ENCODE measurements at places on chromosomes 3 and 15.
A peak's percentile ranks its signal among the peaks of the same experiment; 100 is the strongest.

DNA sequence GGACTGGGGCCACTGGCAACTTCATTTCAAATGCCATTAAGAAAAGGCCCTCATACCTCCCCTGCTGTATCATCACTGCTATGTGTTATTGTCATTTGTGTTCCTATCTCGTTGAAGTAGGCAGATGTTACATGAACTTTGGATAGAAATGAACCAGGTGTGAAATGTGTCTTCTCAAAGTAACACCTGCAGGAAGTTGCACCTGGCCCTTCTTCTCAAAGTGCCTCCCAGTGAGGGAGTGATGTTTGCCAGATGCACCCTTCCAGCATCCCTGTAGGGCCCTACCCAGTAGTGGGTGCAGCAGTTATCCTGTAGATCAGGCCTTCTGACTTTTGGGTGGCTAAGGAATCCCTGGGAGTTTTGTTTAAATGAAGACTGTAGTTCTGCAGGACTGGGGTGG lies 197.7 kb upstream of the CTNNB1 start:
- DNase-seq = no peak

- DNase-seq = no peak
Measured at GRCh38 chr3:128781164-128781563, 55.2 kb downstream of the RAB7A start.

DNA sequence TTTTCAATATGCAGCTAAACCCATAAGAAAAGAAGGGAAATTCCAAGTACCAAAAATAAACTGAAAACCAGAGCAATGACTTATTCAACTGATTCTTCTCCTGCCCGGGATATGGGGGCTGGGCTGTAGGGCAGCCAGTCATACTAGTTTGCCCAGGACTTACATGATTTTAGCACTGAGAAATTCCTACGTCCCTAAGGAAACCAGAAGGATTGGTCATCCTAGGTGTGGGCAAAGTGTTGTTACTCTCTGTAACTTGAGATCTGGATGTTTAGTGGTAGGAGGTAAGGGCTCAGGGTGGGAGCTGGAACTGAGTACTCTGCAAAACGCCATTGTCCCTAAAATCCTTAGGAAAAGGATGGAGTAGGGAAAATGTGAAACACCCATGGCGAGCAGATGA lies 1.2 kb upstream of the DAZL start:
- DNase-seq = no peak

- no peak for DNase-seq
Measured at GRCh38 chr15:43134157-43134635, 810 bp downstream of the TMEM62 start.

DNA sequence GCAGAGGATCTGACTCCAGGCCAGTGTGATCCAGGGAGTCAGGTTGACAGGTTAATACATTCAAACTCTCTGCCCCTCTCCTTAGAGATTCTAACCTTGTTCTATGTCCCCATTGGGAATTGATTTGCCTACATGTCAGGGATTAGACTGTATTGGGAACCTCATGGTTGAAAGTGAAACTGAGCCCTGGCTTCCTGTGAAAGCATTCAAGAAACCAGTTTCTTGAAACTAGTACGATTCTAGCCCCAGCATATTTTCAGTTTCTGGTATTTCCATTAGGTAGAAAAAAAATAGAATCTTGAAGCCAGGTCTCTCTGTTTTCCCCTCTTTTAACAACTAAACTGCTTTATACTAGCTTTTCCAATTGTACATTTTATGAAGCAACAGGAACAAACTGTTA lies 140.4 kb upstream of the ABI3BP start:
- no peak for DNase-seq

- no peak for DNase-seq
Measured at GRCh38 chr15:71109905-71110304, 5.4 kb upstream of the THSD4 start.

GRCh38 chr15:31080591-31081014 lies 20.9 kb downstream of the TRPM1 start:
- DNase-seq = no peak

GRCh38 chr3:123071146-123071545 lies 4.3 kb downstream of the PDIA5 start:
- no peak for DNase-seq

DNA sequence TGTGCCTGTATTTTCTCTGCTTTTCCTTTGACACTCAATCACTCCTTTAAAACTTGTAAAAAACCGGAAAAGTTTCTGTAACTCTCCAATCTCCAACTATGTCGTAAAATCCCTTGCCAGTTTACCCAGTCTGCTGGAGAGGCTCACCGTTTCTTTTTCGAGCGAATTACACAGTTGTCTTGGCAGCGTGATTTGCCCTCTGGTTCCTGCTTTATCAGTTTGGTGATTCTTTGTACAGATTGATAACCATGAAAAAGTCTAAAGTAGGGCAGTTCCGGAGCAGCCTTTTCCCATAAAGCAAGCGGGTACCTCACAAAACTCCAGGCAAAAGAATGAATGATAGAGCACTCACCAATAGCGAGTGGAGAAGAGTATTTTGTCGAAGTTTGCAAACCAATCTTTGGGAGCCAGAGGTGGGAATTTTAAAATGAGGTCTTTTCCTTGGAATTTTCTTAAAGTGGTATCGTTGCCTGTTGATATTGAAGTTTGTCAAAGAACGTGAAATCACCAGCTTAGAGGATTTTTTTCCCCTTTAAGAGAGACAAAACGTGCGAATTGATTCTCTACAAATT lies at the start of gene TTC23:
Gene TTC23, minus strand, starts transcription at position 312 of the 572 bp plus-strand sequence. CDS start 20,869 bp downstream, outside the sequence.
- DNase-seq = peak; percentile 74

DNA sequence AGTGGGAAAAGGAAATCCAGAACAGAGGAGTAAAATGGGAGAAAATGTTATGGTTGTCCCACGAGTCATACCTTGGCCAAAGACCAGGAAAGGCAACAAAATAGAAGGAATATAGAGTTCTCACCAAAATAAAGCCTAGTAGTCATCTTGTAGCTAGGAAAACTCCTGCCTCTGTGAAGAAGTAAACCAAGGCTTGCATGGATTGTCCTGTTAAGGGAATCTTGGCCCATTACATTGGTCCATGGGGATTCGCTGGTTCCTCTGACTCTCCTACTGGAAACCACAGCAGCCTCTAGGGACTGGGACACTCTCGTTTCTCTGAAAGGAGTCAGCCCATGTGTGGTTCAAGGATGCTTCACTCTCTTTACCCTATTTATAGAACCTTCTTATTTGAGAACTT lies 62.9 kb upstream of the FNDC3B start:
- no peak for DNase-seq

GRCh38 chr15:85415783-85416182 lies 35.4 kb downstream of the AKAP13 start:
- no peak for DNase-seq

GRCh38 chr3:42194943-42195510 lies 71.0 kb downstream of the CCK start:
- DNase-seq = no peak

DNA sequence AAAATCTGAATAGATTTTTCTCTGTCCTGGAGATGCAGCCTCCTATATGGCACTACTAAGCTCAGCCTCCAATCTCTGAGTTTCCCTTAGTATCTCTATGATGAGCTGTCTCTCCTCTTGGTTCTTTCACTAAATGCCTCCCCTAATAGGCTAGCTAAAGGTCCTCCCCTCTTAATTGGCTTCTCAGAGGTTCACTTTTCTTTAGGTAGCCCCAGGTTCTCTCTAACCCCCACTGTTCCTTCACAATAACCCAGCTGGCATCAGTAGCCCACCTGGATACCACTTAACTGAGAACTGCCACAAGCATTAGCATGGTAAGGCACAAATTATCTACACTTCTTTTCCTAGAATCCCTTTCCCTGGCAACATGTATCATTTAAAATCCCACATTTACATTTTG lies 523.2 kb downstream of the IGSF11 start:
- DNase-seq = no peak

DNA sequence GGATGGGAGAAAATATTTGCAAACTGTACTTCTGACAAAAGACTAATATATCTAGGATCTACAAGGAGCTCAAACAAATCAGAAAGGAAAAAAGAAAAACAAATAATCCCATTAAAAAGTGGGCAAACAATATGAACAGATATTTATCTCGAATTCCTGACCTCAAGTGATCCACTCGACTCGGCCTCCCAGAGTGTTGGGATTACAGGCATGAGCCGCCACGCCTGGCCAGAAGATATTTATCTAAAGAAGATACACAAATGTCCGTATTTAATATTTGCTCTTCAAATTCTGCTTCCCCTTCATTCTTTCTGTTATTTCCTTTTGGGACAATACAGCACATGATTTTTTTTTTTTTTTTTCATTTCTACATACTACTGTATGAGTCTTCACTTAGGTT lies 151.7 kb upstream of the GRM7 start:
- no peak for DNase-seq

DNA sequence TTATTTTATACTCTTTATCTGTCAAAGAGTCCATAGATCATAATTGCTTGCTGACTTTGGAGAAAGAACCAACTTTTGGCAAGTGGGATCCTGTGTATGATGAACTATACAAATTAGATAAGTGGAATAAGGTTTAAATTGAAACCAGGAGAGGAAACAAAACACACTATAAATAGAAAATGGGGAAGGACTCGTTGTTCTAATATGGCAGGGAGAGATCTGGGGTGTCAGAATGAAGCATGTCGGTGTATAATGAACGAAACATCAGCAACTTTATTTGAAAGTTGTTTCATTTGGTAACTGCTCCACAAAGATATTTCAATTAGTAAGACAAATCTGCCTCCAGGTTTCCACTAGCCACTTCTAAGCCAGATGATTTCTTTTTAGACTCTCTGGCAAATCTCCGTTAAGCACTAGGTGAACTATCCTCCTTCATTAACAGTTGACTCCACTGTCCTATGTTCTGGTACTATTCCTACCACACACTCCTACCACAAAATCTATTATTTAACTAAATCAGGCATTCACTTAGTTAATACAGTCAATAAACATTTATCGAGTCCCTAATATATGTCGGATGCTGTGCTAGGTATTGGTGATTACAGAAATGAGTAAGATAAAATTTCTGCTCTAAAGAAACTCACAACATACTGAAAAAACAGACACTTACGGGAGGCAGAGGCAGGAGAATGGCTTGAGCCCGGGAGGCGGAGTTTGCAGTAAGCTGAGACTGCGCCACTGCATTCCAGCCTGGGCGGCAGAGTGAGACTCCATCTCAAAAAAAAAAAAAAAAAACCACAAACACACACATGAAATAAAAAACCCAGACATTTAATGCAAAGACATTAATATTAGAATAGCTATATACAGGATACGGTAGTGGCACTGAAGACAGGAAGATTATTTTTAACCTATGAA lies 20.1 kb downstream of the SLC15A2 start:
- DNase-seq = no peak

DNA sequence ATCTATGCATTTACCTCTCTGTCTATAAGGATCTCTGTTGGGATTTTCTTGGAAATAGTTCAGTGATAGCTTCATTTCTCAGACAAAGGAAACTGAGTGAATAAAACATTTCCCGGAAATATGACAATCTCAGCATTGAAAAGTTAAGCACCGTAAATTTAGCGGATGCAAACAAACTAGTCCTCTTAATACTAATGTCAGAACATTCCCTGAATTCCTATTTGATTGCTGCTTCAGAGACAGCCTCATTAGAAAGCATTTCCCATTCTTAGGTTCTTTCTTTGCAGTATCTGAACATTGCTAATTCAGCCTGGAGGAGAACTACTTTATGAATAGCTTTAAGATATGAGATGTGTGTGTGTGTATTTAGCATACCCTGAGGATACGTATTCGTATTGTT lies 101.3 kb downstream of the NR2F2 start:
- DNase-seq = no peak

DNA sequence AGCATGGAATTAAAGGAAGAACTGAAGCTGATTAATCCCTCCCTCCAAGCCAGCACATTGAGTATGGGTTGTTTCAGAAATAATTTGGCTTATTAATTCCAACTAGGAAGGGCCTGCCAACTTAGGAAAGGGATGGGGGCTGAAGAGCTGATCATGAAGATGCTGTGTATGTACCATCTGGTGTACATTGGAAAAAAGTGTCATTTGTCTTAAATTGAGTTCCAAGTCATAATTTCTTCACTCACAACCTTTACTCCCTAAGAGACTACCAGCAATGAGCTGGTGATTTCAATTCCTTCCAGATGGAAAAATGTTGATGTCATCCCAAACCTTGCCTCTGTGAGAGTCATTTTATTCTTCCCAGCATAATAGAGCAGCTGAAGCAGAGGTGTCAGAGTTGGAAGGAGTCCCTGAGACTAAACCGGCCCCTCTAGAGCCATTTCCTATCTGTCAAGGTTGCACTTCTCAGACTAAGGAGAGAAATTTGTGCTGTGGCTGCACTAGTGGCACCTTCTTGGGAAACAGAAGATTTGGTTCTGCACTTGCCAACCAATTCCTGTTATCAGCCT lies 79.4 kb downstream of the GTPBP8 start:
- DNase-seq = peak; percentile 79

DNA sequence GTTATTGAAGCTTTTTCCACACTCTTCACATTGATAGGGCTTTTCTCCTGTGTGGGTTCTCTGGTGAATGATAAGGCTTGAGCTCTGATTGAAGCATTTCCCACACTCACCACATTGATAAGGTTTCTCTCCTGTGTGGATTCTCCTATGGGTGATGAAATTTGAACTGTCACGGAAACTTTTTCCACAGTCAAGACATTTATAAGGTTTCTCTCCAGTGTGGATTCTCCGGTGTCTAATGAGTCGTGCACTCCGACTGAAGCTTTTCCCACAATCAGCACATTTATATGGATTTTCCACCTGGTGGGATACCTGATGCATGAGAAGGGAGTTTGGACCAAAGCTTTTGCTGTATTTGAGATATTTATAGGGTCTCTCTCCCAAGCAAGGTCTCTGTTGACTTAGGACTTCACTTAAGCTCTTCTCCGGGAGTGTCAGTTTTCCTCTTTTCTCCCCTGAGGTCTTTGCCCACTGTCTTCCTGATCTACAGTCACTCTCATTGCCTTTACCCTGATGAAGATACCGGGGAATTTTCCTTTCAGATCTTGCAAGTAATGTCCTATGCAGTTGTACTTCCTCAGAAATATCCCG lies 9.4 kb downstream of the ZSCAN29 start:
- no peak for DNase-seq

DNA sequence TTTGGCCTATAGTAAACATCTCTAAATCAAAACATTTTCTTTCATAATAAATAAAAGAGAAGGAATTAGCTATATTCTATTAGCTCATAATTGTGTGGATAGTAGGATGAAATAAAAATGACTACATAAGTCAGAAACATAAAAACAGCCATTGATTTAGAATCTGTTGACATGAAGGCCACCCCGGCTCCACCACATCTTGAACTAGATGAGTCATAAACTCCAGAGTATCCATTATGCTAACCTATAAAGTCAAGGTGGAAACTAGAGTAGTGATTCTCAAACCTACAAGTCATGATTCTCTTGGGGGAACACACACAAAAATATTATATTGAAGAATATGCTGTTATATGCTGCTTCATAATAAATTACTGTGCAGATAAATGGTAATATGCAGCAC lies 831.0 kb downstream of the TUSC7 start:
- no peak for DNase-seq

GRCh38 chr3:7709376-7710082 lies 792.1 kb upstream of the LMCD1 start:
- no peak for DNase-seq

- no peak for DNase-seq
Measured at GRCh38 chr3:127589600-127590281, 792 bp downstream of the TPRA1 start.

All from fibroblast of skin of left biceps (primary cell).